NCI-H345 (cell line): ENCODE measurements at places on chromosomes 7 and 10.

- DNase-seq, result no peak
Observed at GRCh38 chr10:18483516-18484186, 167.7 kb downstream of the NSUN6 start.

DNA sequence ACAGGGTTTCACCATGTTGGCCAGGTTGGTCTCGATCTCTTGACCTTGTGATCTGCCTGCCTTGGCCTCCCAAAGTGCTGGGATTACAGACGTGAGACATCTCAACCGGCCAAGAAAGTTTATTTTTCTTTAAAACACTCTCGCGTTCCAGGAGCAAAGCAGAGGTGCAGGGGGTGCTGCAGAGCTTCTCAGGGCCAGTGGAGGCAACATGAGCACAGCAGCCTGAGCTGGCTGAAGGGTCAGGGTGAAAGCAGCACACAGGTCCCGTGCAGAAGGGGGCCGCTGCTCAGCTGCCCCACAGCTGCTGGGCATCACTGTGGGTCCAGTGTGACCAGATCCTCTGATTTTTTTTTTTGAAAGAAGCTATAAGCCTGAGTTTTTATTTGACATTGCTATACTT lies 46.1 kb downstream of the EPHB4 start:
- no peak for DNase-seq

GRCh38 chr7:33425395-33425794 lies 296.0 kb downstream of the BBS9 start:
- no peak for DNase-seq

- no peak for DNase-seq
Observed at GRCh38 chr10:130739757-130740145, 571.8 kb downstream of the TCERG1L start.

- DNase-seq, result no peak
Observed at GRCh38 chr7:2000746-2001321, 231.9 kb downstream of the MAD1L1 start.

- DNase-seq, result no peak
Observed at GRCh38 chr7:69857014-69857413, 258.7 kb downstream of the AUTS2 start.

- no peak for DNase-seq
Observed at GRCh38 chr7:106575138-106575823, 85.7 kb downstream of the CCDC71L start.

- DNase-seq, result no peak
Observed at GRCh38 chr7:40786909-40787308, 652.1 kb downstream of the SUGCT start.

DNA sequence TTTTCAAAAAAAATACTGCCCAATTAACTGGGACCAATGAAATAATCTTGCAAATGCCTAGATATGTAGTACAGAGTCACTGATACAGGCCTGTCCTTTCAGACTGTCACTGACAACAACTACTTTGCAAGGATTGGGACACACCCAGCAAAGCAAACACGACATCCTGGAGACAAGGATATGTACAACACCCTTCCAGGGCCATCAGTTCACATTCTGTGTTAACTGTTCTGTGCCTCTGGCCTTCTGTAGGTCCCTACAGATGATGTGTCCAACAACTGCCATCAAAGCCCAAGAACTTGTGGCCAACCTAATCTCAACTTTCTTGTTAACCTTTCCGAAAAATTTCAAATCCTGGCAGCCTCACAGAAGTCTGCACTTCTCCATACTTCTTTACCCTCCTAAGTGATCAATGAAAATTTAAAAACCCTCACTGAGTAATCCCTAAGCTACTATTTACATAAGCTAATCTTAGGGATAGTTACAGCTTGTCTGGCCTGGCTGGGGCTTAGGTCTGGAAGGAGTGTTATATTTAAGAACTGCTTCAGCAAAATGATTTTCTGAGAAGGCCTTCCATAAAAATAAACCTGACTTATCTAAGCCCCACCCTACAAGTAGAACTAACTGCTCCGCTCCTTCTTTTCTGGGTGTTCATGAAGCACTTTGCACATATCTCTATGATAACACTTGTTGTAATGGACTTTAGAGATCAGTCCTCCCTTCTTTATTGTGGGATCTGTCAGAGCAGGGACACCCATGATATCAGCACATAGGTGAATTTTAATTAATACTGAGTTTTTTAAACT lies 21.0 kb downstream of the COBL start:
- DNase-seq, result peak; percentile 29

GRCh38 chr7:114298011-114298410 lies 116.6 kb upstream of the FOXP2 start:
- no peak for DNase-seq

DNA sequence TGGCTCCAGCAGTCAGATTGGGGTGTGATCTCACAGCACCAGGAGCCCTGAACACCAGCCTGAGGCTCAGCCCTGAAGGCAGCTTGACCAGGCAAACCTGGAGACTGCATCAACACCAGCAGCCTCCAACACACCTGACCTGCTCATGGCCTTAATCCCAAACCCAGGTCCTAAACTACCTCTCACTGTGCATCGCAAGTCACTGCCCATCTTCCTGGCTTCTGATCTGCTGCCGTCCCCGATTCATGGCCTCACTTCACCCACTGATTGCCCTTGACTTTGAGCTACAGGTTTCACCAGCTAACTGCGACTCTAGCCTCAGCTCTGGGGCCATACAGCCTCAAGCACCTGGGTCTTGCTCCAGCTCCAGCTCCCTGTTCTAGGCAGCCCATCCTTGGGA lies 49.1 kb downstream of the PARP12 start:
- DNase-seq, result no peak

GRCh38 chr7:73647725-73648592 lies 19.7 kb upstream of the VPS37D start:
- DNase-seq, result peak; percentile 37

- DNase-seq, result no peak
Observed at GRCh38 chr10:23439961-23440889, 1.4 kb downstream of the OTUD1 start.

GRCh38 chr10:12938271-12938670 lies 63.2 kb downstream of the CCDC3 start:
- no peak for DNase-seq

- peak; percentile 13 for DNase-seq
Observed at GRCh38 chr10:129970465-129971364, 6.6 kb upstream of the EBF3 start.

DNA sequence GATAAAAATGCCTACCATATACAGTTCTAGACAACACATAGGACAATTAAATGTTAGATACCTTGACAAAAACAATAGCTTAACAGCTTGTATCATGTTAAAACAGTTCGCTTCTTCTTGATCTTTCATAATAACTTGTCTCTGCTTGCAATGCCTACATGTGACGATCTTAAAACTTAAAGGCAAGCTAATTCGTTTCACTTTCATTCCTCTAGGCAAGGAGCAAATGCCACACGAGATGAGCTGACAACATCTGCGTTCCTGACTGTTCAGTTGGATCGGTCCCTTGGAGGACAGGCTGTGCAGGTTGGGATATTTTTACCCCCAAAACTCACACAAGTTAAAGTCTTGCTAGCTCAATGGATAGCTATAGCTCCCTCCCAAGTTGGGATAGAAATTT lies 51.6 kb upstream of the ARL4A start:
- DNase-seq, result no peak

DNA sequence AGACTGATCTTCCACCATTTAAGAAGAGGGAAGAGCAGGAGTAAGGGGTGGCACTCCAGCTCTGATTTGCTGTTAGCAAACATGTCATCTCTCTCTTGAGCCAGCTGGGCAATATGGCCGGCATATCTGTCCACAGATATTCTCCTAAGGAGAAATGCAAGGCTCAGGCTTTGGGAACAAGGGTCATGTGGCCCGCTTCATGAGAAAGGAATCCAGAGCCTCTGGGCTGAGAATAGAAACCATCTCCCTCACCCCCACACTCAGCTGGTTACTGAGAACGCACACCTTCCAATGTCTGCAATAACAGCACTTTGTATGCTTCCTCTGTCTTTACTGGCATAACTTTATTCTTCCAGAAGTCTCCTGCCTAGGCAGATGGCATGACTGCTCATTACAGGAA lies 171.2 kb downstream of the ELMO1 start:
- DNase-seq, result no peak

DNA sequence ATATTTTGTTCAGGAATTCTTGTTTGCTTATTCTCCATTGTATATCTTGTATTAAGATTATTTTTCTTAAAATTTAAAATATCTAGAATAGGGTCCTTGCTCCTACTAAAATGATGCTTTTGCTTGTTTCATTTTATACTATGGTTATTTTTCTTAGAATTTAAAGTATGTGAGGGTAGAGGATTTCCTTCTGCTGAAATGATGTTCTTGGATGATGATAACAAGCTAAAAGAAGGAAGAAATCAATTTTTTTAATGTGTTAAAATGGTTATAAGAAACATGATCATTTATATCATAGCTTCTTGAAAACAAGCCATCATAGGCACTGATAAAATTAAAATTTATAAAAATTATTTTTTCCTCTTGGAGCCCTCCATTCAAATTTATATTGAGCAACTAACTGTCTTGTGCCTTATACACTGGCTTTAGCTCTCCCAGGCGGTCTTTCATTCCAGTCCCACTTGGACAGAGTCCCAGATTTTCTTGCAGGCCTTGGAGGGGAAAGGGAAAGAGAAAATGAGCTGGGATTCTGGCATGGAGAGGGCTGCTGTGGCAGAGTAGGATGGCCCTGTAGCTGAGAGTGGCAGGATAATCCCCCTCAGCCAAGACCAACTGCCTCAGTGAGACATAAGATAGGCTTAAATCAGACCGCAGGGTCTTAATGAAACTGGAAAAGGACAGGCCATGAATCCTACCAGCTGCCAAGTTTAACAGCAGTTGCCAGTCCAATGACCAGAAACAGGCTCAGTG lies 60.2 kb downstream of the DNAJB9 start:
- no peak for DNase-seq

- DNase-seq, result no peak
Observed at GRCh38 chr7:711093-711921, 15.2 kb upstream of the DNAAF5 start.

- no peak for DNase-seq
Observed at GRCh38 chr7:70159121-70159520, 560.8 kb downstream of the AUTS2 start.

DNA sequence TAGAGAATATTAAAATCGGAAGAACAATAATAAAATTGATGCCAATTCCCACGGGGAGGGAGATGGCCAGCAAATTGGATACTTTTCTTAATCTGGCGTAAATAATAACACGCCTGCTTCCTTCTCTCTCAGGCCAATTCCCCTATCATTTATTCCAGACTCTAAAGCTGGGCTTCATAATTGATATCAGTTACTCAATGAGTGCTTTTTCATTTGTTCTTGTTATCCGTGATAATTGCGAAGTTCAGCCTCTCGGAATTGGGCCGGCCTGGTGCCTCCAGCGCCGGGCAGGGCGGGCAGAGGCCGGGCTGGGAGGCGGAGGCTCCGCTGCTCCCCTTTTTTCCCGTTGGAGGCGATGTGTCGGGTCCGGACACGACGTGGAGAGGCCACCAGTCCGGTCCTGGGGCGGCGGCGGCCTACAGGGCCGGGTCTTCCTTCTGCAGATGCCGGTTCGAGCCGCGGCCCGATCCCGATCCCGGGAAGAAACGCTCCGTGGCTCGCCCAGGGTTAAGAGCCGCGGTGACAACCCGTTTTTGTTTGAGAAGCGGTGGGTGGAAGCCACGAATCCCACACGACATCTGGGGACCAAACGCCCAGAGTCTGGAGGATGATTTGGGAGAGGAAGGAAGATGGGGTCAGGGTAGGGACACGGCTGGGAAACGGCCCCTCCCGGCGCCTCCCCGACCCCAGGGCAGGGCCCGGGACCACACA lies 13.6 kb downstream of the UNCX start:
- no peak for DNase-seq

GRCh38 chr7:105060923-105061322 lies 46.9 kb downstream of the KMT2E start:
- no peak for DNase-seq

DNA sequence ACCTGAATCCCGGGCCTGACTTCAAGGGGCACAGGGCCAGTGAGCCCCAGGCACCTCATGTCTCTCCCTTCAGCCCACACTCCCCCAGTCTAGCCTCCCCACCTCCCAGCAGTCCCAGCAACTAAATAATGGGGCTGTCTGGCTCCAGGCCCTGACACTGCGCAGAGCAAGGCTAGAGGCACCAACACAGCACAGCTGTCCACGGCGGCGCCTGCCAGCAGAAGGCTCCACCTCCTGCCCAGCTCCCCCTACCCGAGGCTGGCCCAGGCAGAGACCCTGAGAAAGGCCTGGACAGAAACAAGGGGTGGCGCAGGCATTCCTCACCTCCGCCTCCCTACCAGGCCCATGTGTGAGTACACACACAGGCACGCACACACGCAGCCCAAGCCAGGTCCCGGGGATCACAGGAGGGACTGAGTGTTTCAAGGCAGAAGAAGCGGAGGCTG lies 6.1 kb downstream of the KCNH2 start:
- DNase-seq, result peak; percentile 43

GRCh38 chr10:16477757-16478156 lies 40.9 kb downstream of the PTER start:
- no peak for DNase-seq

GRCh38 chr7:16916738-16917137 lies 35.0 kb upstream of the AGR3 start:
- no peak for DNase-seq

GRCh38 chr7:41297166-41297565 lies 405.7 kb downstream of the INHBA start:
- no peak for DNase-seq

GRCh38 chr10:3723766-3724165 lies 61.2 kb downstream of the KLF6 start:
- DNase-seq, result no peak

- DNase-seq, result peak; percentile 84
Observed at GRCh38 chr7:126578338-126578737, 674.4 kb downstream of the GRM8 start.

GRCh38 chr7:1254281-1255079 lies 21.8 kb downstream of the UNCX start:
- DNase-seq, result no peak

DNA sequence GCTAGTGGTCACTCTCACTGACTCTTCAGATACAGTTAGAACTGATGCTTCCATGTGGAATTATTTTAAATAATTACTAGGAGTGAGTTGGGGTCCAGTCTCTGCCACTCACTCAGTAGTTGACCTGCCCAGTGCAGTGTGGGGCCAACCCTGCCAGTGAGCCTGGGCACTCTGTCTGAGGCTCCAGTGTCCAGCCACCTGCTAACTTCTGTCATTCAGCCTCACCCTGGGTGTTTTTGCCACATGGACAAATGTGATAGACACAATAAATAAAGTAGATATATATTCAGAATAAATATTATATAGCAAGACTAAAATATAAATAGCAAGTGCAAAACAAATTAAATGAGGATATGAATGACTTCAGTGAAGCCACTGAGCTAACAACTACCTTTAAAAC lies 7.2 kb downstream of the INSYN2A start:
- DNase-seq, result no peak
